ENCODE measurements at places on chromosomes 7 and 10.

DNA sequence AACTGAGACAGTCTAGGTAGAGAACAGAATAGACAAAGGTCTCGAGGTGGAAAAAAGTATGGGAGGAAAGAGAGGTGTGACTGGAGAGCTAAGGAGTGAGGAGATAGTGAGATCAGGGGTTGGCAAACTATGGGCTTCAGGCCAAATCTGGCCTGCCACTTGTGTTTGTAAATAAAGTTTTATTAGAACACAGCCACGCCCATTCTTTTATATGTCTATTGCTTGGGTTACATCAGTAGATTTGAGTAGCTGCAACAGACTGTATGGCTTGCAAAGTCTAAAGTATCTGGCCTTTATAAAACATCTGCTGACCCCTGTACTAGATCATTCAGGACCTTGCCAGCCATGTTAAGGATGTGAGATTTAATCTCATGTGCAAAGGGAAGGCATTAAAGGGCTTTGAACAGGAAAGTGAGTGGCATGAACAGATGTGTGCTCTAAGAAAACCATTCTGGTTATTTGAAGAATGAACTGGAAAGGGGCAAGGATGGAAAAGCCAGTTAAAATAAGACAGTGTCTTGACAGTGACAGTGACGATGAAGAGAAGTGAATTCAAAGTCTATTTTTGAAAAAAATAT, 240.3 kb downstream of the RNLS start:
- no peak for DNase-seq

DNA sequence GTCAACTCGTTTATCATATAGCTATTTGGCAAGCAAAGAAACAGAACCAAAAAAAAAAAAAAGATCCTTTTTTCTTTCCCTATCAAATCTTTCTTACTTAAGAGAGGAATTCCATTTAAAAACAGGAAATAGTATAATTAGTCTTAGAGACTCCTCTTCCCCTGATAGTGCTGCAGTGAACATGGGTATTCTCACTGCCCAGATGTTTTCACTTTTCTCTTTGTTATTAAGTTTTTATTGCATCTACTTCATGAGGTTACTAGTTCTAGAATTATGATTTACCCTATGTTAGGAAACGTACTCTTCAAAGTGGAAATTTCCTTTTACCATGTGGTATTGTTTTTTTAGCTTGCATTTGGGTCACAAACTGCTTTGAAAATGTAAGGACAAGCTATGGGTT, 8.5 kb downstream of the CASP2 start:
- no peak for DNase-seq

DNA sequence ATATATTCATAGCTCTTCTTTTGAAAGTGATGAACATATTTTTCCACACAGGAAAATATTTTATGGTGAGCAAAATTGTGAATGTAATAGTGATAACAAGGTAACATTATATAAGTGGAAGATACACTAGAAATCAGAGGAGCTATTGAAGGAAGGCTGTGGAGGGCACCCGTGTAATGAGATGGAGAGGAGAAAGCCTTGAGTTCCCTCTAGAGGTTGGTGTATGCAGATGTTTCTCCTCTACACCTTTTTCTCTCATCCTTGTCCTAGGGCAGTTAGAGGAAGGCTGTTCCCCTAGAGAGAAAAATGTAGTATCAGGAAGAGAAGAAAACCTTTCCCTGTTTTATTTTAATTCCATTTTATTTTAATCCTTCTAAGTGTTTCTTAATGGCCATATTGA, 54.6 kb upstream of the NRG3 start:
- DNase-seq: no peak

GRCh38 chr7:125173571-125173970, 243.9 kb upstream of the POT1 start:
- DNase-seq: no peak

DNA sequence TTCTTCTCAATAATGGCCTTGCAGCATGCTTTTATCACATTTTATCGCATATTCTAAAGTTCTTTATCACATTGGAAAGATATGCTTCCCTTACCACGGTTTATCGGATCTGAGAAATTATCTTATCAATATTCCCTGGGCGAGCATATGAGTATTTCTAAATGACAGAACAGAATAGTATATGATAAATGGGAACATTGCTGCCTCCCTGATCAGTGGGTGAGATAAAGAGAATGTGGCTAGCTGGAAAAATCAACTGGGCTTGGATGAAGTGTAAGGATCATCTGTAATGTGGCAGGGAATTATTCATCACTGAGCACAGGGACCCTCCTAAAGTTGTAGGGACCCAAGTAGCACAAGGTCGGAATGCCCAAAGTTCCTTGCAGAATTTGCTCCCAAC, 667.4 kb upstream of the NRP1 start:
- DNase-seq: no peak

GRCh38 chr10:52283174-52283573, 30.9 kb upstream of the DKK1 start:
- no peak for DNase-seq

- no peak for DNase-seq
Observed at GRCh38 chr7:104482362-104483037, 154.1 kb downstream of the LHFPL3 start.

GRCh38 chr7:151736403-151736909, 140.5 kb downstream of the PRKAG2 start:
- DNase-seq: peak; percentile 80

GRCh38 chr7:80445351-80445750, 66.5 kb downstream of the GNAT3 start:
- no peak for DNase-seq

- DNase-seq: peak; percentile 99
Observed at GRCh38 chr10:49538381-49539319, at the start of gene ERCC6. Gene ERCC6 (minus strand): TSS chr10:49539121.

DNA sequence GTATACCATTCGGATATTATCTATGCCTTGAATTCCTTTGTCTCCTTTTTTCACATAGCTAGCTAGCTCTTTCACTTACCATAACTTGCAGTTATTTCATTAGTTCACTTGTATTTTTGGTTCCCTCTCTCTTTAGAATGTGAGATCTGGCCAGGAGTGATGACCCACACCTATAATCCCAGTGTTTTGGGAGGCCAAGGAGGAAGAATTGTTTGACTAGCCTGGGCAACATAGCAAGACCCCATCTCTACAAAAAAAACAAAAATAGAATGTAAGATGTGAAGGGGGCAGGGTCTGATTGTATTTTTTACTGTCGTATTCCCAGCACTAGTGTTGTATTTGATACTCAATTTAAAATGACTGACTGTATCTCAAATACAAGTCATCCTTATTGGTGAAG, 19.6 kb downstream of the NFE2L3 start:
- no peak for DNase-seq

- no peak for DNase-seq
Observed at GRCh38 chr7:115682507-115682906, 348.1 kb downstream of the TFEC start.

GRCh38 chr7:120837599-120837998, 20.3 kb downstream of the TSPAN12 start:
- DNase-seq: no peak

DNA sequence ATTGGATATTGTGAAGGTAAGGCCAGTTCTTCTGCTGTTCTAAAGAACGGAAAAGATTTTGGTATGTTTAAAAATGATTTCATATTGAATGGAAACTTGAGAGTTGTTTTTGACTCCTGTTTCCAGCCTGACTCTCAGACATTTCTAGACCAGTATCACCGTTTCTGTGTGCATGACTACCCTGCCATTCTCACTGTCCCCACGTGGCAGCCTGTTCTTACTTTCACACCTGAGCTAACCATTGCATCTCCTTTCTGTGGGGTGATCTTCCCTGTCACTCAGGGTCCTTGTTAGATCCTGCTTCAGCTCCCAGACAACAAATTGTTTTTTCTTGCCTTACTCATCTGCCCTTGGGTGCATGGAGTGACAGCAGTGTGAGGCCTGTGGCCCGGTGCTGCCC, 38.9 kb downstream of the GLRX3 start:
- DNase-seq: no peak

GRCh38 chr7:71750290-71750689, 618.3 kb downstream of the GALNT17 start:
- no peak for DNase-seq

- DNase-seq: no peak
Observed at GRCh38 chr7:155007947-155008346, 5.0 kb upstream of the PAXIP1 start.

GRCh38 chr10:84401854-84402611, 73.6 kb downstream of the CCSER2 start:
- DNase-seq: no peak

DNA sequence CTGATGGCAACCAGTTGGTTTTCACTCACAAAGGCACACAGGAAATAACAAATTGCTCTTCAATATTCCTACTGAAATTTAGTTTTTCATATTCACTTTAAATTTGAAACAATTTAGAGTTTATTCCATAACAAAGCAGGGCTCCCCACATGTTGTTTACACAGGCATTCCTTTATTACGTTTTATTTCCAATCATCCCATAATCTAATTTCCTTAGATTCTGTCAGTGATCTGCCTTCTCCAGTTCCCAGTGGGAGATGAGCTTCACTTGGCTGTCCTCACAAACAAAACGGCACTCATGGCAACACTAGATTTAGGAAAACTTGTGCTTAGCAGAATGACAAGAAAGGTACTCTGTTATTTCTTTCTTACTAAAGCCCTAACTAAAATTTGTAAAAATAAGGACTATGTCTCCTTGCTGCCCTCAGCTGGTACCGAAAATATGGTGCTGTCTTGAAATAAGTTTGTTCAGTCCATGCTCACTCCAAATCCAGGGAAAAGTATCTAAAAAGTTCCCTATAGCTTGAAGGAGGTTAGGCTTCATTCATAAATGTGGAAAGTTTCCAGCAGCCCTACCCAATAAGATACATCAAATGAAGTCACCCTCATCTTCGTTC, 23.0 kb downstream of the PHYH start:
- DNase-seq: no peak

DNA sequence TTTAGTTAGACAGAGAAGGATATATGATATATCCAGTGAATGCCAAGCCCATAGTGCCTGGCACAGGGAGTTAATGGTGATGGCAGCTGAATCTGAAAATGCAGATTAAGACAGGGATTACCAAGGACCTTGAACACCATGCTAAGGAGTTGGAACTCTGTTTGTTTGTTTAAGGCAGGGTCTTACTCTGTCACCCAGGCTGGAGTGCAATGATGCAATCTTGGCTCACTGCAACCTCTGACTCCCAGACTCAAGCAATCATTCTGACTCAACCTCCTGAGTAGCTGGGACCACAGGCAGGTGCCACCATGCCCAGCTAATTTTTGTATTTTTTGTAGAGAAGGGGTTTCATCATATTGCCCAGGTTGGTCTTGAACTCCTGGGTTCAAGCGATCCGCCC, 1.6 kb downstream of the AKR1D1 start:
- DNase-seq: no peak

DNA sequence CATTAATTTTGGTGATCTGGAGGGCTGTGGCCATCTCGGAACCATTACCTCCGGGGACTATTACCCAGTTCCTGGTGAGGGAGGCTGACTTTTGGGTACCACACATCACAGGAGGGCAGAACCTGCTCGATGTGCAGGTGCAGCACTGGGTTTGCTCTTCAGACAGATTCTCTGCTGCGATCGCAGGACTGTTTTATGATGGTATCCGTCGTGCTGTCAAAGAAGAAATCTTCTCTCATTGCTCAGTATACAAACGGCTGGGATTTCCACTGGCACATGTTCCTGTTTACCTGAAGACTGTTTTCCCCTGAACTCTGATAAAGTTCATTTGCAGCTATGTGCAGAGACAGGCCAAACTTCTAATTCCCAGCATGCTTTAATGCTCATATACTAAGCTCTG, 27.2 kb upstream of the SHH start:
- DNase-seq: no peak

GRCh38 chr10:102085336-102085735, 20.2 kb downstream of the HPS6 start:
- DNase-seq: no peak

DNA sequence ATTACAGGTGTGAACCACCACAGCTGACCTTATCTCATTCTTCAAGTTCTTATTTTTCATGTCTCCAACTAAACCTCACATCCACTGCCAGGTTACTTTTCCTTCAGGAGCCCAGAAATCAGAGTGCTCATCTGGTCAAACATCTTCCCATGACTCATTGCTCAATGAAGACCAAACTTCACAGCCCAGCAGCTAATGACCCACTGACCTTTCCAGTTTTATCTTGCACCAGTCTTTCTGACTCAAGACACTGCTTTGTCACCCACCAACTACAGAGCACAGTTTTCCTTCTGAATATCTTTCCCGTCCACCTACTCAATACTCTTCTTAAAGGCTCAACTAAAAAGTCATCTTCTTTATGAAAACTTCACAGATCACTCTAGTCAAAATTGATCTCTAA, 245.1 kb downstream of the CHCHD3 start:
- no peak for DNase-seq

- no peak for DNase-seq
Observed at GRCh38 chr10:75904499-75905283, 473.3 kb downstream of the LRMDA start.

DNA sequence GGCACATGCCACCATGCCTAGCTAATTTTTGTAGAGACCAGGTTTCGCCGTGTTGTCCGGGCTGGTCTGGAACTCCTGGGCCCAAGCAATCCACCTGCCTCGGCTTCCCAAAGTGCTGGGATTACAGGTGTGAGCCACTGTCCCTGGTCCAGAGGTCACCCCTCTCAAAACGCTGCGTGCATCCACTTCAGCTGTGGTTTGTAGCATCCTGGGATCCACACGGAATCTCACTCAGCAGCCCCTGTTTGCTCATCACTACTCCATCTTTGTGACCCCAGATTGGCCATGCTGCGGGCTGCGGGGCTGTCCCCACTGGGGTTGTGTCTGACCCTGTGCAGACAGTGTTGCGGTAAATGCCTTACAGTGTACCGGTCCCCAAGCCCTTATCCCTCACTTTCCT, 3.5 kb downstream of the INPP5A start:
- no peak for DNase-seq

DNA sequence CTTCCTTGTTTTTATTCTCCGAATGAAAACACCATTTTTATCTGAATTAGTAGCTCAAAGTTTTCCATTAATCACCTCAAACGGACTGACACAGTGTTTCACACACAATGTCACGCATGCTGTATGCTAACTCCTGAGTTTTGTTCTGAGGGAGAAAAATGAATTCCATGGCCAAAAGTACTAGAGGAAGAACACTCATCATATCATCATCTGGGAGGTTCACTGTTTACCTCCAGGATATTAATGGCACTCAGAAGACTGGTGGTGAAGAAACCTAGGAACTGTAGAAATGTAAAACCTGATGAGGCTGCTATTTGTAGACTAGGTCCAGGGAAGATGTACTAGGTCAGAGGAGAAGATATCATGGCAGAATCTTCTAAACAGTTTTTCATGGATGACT, 395.6 kb upstream of the ETV1 start:
- DNase-seq: no peak

- no peak for DNase-seq
Observed at GRCh38 chr10:119095640-119096039, 8.3 kb upstream of the DENND10 start.

GRCh38 chr10:74928742-74929191, 102.4 kb downstream of the KAT6B start:
- DNase-seq: no peak

All from left cardiac atrium (tissue), 4 donors.